ENCODE measurements at places on chromosomes 7 and 10.

GRCh38 chr10:543862-544822 is 145.3 kb downstream of the DIP2C start:
- no peak for DNase-seq

GRCh38 chr7:3200504-3200903 is 100.5 kb upstream of the SDK1 start:
- no peak for DNase-seq

- no peak for DNase-seq
Observed at GRCh38 chr7:88363249-88363648, 56.6 kb upstream of the STEAP4 start.

DNA sequence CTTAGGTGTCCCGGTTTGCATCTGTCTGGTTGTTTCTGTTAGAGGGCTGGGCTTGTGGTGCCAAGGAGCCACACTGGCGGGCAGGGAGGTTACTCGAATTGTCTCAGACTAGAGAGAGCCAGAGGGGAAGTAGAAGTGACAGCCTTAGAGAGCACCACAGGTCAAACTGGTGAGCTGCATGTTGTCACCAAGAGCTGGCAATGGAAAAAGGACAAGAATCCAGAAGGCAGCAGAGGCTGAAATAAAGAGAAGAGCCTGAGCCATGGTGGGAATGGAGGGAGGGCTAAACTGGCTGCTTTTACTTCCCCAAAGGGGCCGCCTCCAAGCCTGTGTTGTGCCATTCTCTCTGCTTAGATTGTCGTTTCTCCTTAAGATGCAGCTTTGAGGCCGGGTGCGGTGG is 31.1 kb upstream of the RHBDD2 start:
- no peak for DNase-seq

DNA sequence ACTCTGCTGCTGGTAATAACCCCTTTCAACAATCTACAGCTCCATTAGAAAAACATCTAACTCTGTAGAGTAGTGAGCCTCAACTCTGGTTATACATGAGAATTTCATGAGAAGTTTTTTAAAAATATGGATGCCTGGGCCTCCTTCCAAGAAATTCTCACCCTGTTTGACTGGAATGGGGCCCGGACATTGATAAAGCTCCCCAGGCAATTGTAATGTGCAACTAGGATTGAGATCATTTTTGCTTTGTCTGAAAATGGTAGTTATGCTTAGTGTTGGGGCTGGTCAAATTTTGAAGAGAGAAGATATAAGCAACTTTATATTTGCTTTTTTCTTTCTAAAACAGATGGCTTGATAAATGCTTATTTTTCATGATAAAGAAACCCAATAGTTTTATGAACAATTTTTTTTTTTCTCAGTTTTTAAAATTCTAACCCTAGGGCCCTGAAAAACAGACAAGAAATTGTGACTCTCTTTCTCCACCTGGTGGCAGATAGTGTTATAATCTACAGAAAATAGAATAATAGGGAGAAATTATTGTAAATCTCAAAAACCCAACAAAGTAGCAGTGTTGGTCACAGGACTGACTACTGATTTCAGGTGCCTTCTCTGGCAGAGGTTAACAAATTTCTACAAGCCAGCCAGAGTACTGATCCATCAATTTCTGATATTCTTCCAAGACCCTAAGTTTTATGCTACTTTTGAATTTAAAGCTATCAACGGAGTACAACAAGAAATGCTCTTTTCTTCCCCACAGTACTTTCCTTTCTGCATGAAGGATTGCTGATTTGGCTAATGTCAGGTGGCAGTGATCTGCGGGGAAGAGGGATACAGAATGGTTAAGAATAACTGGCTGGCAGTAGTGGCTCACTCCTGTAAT is 174.8 kb downstream of the DKK1 start:
- no peak for DNase-seq

DNA sequence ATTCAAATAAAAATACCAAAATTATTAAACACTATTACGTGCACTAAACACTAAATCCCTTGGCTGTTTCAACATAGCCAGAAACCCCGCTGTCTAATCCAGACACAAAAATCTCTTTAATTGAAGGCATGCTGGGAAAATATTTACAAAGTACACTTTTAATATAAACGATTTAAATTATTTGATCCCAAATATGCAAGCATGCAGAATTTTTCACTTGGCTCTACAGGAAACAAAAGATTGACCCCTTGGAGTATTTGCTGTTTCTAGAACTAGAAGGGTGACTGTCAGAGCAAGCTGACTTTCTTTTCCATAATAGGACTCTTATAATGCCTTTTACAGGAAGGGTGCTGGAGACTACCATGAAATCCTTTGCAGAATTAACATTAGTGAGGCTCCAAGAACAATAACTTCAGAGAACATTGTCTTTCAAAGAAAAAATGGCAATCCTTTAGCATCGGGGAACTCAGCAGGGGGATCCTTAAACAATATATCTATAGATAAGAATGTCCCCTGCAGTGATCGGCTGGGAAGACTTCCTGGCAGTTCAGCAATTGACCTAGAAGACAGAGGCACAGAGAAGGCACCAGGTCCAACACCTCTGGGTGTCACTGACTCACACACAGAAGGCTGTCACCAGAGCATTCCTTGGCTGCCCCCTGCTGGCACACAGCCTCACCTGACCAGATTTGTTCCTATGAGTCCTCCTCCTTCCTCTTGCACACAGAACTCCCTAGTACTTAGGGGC is 55.8 kb upstream of the MRLN start:
- DNase-seq = peak; percentile 22

- peak; percentile 67 for DNase-seq
Observed at GRCh38 chr7:71733107-71733870, 601.3 kb downstream of the GALNT17 start.

DNA sequence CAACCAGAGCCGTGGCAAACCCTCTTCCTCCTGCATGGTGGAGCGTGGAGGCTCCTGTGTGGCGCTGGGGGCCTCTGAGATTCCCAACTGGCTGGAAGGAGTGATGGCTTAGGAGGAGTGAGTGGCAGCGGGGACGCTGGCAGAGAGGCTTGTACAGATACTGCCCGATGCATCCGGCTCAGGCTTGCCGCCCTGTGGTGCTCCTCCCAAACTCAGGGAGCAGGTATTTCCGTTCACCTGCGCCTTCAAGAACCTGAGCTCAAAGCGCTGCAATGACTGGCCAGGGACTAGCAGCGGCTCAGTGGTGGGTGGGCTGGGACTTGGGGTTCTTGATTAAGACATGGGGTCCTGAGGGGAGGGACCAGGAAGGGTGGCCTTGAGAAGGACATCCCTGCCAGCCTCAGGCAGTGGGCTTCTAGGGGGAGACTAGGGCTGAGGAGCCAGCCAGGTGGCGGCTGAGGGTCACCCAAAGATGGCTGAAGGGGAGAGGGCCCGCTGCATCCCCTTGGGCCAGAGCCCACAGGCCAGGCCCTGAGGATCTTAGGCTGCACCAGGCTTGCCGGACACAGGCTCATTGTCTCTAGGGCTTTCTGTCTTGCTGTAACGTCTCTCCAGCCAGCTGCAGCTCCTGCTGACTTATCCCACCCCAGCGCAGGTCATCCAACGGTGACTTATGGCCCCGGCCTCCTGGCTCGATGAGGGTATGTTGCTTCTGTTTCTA is 3.2 kb downstream of the ZNF775 start:
- peak; percentile 28 for DNase-seq

DNA sequence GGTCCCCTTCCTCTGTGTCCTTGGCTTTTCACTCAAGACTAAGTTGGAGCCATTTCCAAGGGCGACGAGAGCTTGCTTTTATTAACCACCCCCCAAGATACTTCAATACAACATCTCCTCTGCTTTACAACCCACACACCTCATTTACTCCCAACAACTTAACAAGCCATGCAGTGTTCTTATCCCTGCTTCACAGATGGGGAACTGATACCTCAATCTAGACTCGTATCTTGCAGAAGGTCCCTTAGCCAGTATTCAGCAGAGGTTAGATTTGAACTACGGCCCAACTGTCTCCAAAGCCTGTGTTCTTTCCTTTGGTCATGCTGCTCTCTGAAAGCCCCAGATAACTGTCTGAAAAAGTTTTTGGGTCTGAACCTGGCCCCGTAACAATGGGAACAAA is 444.8 kb downstream of the GRID1 start:
- no peak for DNase-seq

GRCh38 chr10:113557903-113558321 is 5.1 kb downstream of the HABP2 start:
- DNase-seq = no peak

DNA sequence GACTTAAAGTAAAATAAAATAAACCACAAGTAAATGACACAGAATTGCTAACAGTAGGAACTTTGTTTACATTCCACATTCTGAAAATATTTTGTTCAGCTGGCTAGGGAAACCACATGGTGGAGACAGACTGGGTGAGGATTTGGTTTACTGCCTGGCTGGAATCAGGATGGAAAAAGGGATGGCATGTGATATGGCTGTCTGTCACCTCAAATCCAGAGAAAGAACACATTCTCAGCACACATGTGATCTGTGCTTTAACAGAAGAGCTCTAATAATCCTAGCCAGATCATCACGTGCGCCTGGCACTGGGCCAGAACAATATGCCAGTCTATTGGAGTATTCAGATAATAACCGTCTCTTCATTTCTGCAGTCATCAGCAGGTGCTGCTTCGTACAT is 90.9 kb upstream of the PIP4K2A start:
- peak; percentile 35 for DNase-seq

- no peak for DNase-seq
Observed at GRCh38 chr7:155311826-155312537, 14.3 kb downstream of the INSIG1 start.

DNA sequence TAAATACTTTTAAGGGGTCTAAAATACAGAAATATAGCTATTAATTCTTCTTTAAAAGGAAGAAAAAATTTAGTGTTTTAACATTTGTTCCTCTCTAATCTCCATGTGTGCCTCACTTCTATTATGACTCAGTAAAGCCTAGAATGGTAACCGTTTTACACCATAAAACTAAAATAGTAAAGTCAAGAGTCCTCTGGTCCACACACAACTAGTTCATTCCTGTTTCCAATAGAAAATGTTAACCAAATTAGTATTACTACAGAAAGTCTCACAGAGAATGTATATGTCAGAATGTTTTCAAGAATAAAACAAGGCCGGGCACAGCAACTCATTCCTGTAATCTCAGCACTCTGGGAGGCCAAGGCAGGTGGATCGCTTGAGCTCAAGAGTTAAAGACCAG is 55.8 kb downstream of the CNOT4 start:
- no peak for DNase-seq

- DNase-seq = no peak
Observed at GRCh38 chr7:132420527-132420926, 155.7 kb downstream of the PLXNA4 start.

DNA sequence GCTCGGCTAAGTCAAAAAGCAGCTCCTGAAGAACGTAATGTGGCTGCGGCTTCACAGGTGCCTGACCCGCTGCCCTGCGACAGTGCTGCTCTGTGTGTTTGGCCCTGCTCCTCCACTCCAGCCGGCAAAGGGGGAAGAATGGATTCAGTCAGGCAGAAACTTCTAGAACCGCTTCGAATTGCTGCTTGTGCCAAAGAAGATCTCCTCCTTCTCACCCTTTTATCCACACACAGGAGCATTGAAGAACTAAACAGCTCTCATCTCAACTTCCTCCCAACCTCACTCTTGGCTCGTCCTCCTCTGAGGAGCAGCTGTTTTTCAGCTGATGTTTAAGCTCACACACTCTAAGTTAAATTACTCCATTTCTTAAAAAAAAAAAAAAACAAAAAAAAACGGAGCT is 651.4 kb downstream of the INHBA start:
- no peak for DNase-seq

Data from anterior cingulate cortex (tissue), 58 donors.